Bronchus fibroblast of lung (primary cell): ENCODE measurements at places on chromosomes 1 and 21. TPM values are rescaled to one million over a fixed set of nuclear protein-coding genes. Genes with fewer than 3 reads are reported as not detected.

Gene CFHR3
- not detected in 2 replicates for total RNA-seq

Gene KCNJ6
- total RNA-seq, result under 0.01 TPM in 2 replicates

Gene PRAMEF33
- not detected in 2 replicates for total RNA-seq

Gene LENEP
- total RNA-seq, result not detected in 2 replicates

Gene SWT1
- 2.1 and 2.5 TPM in 2 replicates for total RNA-seq

Gene VSIG8
- not detected in 2 replicates for total RNA-seq

Gene GPR153
- 3.0 and 3.4 TPM in 2 replicates for total RNA-seq

Gene UBASH3A
- total RNA-seq, result not detected in 2 replicates

Gene ADGRB2
- 5.2 and 5.9 TPM in 2 replicates for total RNA-seq

Gene OLFML2B
- 2.5 and 3.0 TPM in 2 replicates for total RNA-seq
